ENCODE measurements at places on chromosomes 3 and 15. TPM values are rescaled to one million over a fixed set of nuclear protein-coding genes. Genes with fewer than 3 reads are reported as not detected.

The CFAP91 gene
- total RNA-seq: not detected

The ALPK3 gene
- total RNA-seq: 0.16 TPM

The CLPX gene
- 76.7 TPM for total RNA-seq

GRCh38 chr3:179969525-179969924 is 67.2 kb downstream of the PEX5L start:
- H3K4me1 ChIP-seq: no peaks in the 10 kb centered on the region
- H3K27me3 ChIP-seq: peaks cover 2% of the 10 kb centered on the region
- no peaks in the 10 kb centered on the region for H3K36me3 ChIP-seq
- DNase-seq: no peak
- no peak overlapping the region for H3K4me3 ChIP-seq
- no peak overlapping the region for H3K27ac ChIP-seq

DNA sequence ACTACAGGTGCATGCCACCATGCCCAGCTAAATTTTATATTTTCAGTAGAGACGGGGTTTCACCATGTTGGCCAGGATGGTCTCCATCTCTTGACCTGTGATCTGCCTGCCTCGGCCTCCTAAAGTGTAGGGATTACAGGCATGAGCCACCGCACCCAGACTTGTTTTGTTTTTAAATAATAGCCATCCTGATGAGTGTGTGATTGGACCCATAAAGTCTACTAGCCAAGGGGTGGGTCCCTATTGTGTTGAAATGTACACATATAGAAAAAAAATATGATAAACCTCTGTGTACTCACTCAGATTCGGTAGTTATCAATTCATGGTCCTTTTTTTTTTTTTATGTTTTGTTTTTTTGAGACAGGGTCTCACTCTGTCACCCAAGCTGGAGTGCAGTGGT is 17.3 kb downstream of the ZNF592 start:
- peaks cover 36% of the 10 kb centered on the region for H3K36me3 ChIP-seq
- H3K27me3 ChIP-seq: no peaks in the 10 kb centered on the region
- no peak overlapping the region for H3K27ac ChIP-seq
- H3K4me1 ChIP-seq: peaks cover 22% of the 10 kb centered on the region
- no peak for DNase-seq

- H3K4me1 ChIP-seq: peaks cover 6% of the 10 kb centered on the region
- no peaks in the 10 kb centered on the region for H3K36me3 ChIP-seq
- no peak for DNase-seq
- no peak overlapping the region for H3K27ac ChIP-seq
- H3K27me3 ChIP-seq: peaks cover 50% of the 10 kb centered on the region
These were observed 276.2 kb upstream of the LRRFIP2 start for GRCh38 chr3:37450561-37450960.

GRCh38 chr3:119647171-119647570 is 13.2 kb downstream of the POPDC2 start:
- DNase-seq: no peak
- peaks cover 10% of the 10 kb centered on the region for H3K36me3 ChIP-seq
- H3K27me3 ChIP-seq: no peaks in the 10 kb centered on the region
- H3K4me3 ChIP-seq: no peak overlapping the region
- peaks cover 16% of the 10 kb centered on the region for H3K4me1 ChIP-seq

DNA sequence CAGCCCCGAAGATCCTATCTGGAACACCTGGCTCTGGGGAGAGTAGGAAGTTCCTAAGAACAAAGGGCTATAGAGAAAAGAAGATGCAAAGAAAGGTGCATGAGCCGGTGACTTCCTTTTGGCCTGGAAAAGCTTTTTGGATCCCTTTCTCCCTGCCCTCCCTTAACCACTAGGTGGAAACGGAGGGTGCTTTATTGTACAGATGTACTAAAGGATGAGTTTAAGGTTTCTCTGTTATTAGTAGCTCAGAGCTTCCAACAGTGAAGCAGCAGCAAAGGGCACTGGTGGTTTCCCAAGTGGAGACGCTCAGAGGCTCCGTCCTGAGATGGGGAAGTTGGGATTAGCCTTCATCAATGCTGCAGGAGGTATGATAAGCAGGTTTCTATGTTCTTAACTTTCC is 5.9 kb upstream of the ADGRG7 start:
- H3K4me3 ChIP-seq: peak overlapping the region; percentile 54
- peak; percentile 10 for DNase-seq
- peaks cover 15% of the 10 kb centered on the region for H3K4me1 ChIP-seq

- H3K4me3 ChIP-seq: no peak overlapping the region
- H3K27ac ChIP-seq: no peak overlapping the region
- no peaks in the 10 kb centered on the region for H3K4me1 ChIP-seq
- no peak for DNase-seq
- no peaks in the 10 kb centered on the region for H3K36me3 ChIP-seq
These were observed 22.8 kb upstream of the GOLM2 start for GRCh38 chr15:44265757-44266156.

GRCh38 chr3:53707222-53707621 is 139.0 kb downstream of the CHDH start:
- H3K4me3 ChIP-seq: no peak overlapping the region
- no peaks in the 10 kb centered on the region for H3K36me3 ChIP-seq
- no peak for DNase-seq
- H3K27me3 ChIP-seq: no peaks in the 10 kb centered on the region

- no peak for DNase-seq
- H3K27me3 ChIP-seq: peaks cover 77% of the 10 kb centered on the region
- H3K27ac ChIP-seq: no peak overlapping the region
- H3K4me1 ChIP-seq: peaks cover 25% of the 10 kb centered on the region
These were observed 3.0 kb downstream of the ONECUT1 start for GRCh38 chr15:52787123-52787503.

DNA sequence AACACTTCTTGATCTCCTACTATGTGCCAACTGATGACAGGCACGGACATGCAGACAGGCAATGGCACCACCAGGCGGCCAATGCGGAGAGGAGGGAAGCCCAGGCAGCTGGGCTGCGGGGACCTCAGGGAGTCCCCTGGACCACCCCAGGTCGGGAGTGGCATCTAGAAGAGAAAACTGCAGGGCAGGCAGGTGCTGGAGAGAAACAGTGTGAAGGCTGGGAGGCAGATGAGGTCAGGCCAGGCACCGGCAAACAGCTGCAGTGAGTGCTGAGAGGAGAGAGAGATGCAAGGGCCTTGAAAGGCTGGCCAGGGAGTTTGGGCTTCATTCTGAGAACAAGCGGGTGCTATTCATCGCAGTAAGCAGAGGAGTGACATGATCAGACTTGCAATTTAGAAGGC is 29.1 kb downstream of the SLC6A1 start:
- no peaks in the 10 kb centered on the region for H3K4me1 ChIP-seq
- DNase-seq: no peak
- no peak overlapping the region for H3K27ac ChIP-seq
- H3K4me3 ChIP-seq: no peak overlapping the region
